ENCODE measurements at places on chromosomes 13 and 19.
A peak's percentile ranks its signal among the peaks of the same experiment; 100 is the strongest.

- no peak for DNase-seq
Measured at GRCh38 chr13:41914552-41914951, 46.4 kb downstream of the VWA8 start.

DNA sequence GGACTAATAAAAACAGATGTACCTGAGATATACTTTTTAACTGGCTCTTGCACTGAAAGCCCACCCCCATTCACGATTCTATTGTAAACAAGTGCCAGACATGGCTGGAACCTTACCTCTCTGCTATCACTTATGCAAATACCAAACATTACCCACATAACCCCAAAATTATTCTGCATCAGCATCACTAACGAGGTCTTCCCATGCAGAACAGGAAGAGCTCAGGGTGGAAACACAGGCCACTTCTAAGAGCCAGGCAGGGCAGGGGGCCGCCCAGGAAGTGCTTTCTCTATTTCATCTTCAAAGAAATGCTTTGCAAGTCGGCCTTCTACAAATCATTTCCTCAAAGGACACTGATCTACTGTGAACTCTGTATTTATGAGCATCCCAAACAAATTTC is 7.3 kb downstream of the IRS2 start:
- DNase-seq: no peak

GRCh38 chr13:30314562-30314961 is 7.2 kb upstream of the KATNAL1 start:
- DNase-seq: no peak

DNA sequence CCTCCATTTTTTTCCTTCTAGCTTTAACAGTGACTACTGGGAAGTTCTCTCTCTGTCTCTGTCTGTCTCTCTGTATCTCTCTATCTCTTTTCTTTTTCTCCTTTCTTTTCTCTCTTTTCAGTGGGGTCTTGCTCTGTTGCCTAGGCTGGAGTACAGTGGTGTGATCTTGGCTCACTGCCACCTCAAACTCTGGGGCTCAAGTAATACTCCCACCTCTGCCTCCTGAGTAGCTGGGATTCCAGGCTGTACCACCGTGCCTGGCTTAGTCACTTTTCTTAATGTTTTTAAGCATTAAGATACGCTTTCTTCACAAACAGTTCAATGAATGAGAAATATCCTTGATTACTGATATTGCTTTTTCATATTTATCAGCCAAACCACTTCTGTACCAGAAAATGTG is 13.1 kb downstream of the PCCA start:
- no peak for DNase-seq

GRCh38 chr13:87942205-87942604 is 271.0 kb downstream of the SLITRK5 start:
- no peak for DNase-seq

- no peak for DNase-seq
Measured at GRCh38 chr13:103238441-103238840, 172.2 kb upstream of the SLC10A2 start.

DNA sequence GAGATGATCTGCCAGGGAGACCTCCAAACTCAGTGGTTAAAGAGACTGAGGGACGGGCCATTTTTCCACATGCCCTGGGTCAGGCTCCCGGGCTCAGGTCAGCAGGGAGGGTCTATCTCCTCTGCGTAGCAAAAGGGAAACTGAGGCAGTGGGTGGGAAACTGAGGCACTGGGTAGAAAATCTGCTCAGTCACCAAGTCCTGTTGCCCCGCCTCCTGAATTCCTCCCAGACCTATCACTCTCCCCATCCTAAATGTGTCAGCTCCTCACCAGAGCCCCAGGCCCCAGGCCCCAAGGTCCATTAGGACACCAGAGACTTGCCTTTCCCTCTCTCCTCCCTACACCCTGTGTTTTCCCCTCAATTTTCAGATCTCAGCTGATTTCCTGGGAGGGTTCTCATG is 2.4 kb downstream of the CD320 start:
- DNase-seq: no peak

DNA sequence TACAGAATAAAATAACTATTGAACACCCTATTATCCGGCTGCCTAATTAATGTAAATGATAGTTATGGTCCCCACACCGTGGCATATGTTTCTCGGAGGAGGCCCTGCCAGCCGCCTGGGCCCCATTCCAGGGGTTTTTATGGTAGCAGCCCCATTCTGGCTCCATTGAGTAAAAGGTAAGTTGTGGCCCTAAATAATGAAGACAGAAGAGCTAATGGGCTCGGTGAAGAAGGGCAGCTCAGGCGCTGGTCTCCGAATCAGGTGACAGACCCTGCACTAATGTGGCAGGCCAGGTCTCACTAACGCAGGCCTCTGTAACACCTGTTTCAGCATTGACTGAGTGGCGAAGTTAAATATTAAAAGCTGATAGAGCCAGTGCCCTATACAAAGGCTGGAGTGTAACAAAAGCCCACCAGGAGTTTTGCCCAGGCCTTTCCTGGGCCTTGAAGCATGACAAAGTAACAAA is 19.1 kb downstream of the POP4 start:
- DNase-seq: no peak

GRCh38 chr19:30609656-30610270 is 237.6 kb downstream of the ZNF536 start:
- no peak for DNase-seq

DNA sequence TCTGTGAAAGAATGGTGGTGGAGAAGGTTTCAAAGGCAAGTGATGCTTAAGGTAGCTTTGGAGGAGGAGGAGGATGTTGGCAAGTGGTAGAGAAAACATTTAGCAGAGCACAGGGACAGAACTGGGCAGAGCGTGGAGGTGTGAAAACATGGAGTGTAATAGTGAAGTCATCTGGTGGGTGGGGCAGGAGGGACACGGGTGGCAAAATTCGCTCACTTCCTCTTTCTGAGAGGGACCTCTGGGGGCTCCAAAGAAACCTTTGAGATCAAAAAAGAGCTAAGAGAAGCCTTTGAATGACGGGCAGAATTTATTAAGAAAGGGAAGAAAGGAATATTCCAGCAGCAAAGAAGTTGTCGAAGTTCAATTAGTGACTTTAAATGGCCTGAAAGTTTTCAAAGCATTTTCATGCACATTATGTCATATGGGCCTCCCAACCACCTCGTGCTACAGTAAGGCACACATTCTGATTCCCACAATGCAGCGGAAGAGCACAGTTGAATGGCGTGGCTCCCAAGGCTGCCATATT is 82.8 kb downstream of the STARD13 start:
- no peak for DNase-seq

DNA sequence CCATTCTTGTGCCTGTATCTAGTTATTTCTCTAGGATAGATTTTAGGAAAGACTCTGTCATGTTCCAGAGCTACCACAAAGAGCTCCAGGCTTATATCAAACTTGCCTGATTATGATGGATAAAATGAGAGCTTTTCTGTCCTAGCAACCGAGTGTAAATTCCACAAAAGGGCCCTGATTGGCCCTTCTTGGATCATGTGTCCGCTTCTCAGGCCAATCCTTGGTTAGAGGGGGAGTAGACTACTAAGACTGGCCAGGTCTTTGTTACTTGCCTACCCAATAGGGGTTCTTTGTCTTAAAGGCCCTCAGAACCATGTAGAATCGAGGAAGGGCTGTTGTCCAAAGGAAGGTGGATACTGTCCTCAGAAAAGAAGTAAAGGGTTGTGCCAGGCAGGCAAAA is 2.4 kb downstream of the DHX34 start:
- DNase-seq: no peak

GRCh38 chr13:33611121-33611805 is 206.7 kb upstream of the RFC3 start:
- DNase-seq: peak; percentile 70

DNA sequence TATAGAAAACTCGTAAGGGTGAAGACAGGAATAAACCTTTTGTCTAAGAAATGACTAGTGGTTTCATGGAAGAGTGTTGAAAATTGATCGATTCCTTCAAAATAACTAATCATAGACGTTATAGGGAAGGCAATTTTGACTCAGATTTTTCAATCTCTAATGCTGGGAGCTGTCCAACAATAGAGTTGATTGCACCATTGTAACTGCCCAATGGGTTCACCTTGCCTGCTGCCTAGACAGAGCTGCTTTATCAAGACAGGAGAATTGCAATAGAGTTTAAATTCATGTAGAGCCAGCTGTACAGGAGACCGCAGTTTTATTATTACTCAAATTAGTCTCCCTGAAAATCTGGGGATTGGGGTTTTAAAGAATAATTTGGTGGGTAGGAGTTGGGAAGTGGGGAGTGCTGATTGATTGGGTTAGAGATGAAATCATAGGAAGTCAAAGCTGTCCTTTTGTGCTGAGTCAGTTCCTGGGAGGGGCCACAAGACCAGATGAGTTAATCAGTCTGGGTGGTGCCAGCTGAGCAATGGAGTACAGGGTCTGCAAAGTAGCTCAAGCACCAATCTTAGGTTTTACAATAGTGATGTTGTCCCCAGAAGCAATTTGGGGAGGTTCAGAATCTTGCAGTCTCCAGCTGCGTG is 16.8 kb upstream of the ADGRE2 start:
- DNase-seq: no peak

DNA sequence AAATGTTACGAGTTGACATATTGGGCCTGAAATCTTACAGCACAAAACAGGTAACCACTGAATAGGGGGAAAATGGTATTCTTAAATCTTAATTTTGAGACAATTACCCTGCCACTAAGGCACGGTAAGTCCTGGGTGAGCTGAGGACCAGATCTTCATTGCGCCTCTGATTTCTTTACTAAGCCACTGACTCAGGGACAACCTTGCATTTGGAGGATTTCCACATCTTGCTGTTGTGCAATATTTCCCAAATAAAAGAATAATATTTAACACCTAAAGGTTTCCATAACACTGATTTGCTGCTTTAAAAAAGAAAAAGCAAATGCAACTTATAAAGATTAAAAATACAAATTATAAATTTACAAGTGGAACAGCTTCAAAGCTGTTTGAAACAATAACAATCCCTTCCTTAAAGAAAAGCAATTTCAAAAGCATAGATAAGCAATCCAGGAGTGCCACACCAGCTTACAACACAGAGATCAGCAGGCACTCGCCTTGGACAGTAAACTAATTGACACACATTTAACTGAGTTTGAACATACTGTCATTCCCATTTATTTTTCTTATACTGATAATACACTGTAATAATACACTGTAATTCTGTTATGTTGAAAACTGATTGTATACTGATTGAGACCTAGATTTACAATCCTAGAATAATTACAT is 79.6 kb upstream of the DOCK9 start:
- no peak for DNase-seq

- DNase-seq: no peak
Measured at GRCh38 chr13:67235265-67235664, 5.1 kb upstream of the PCDH9 start.

GRCh38 chr19:8196271-8196927 is 12.8 kb upstream of the CERS4 start:
- DNase-seq: no peak

DNA sequence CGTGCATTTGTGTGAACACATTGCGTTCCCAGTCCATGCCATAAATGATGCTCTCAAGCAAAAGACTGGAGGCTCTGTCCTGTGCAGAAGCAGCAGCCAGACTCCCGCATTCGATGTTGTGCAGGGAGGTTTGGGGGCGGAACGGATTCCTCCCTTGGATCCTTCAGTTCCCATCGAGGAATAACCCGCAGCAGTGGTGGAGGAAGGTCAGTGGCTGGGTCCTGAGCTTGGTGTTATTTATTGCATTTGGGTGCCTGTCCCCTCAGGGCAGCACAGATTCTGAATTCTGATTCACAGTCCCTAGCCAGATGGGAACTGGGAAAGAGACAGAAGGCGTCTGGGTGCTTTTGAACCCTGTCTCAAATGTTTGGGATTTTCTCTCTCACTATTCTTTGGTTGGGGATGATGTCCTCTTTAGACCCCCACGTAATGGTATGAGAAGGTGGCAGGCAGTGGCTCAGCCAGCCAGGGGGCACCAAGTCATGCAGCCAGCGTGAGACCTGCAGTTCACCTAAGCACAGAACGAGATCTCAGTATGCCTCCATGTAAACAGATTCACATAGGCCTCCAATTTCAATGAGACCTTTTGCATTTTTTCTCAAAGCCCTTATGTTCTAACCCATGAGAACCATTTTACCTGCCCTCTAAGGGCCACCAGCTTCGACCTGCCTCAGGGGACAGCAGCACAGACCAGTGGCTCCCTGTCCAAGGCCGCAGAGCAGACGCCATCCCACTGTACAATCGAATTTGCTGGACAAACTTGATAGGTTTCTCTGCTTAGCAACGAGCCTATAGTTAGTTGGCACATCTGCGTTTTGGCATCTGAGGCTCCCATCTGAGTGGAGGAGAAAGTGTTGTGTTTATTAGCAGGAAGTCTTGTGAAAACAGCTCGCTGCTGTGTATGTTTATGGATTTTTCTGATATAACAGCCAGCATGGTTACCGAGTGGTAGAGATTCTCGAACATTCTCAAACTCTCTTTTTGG is 17.8 kb downstream of the KCTD15 start:
- DNase-seq: no peak

- no peak for DNase-seq
Measured at GRCh38 chr13:20340136-20340758, 108.1 kb upstream of the GJB6 start.

- DNase-seq: no peak
Measured at GRCh38 chr13:102395174-102395573, 6.7 kb downstream of the FGF14 start.

DNA sequence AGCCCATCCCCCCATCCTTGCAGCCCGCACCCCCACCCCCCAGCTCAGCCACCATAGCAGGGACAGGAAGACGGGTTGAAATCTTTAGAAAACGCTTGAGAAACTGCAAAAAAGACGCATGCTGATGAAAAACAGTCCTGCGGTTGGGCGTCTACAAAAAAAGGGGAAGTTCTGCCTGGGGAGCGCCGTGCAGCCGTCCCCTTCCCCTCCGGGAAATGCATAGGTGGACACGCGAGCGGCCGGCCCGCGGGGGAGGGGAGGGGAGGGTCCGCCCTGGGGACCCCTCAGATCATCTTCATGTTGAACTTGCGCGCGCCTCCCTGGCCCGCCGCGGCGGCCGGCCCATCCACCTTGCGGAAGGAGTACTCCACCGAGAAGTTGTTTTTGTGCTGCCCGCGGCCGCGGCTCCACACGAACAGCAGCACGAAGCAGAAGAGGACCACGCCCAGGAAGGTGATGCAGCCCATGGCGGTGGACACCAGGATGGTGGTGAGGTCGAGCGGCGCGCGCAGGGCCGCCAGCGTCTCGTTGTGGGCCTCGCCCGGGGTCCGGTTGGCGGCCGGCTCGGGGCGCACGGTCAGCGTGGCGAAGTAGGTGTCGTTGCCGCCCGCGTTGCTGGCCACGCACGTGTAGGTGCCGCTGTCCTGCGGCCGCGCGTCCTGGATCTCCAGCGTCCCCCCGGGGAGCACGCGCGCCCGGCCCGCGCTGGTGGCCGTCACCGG is 7.9 kb upstream of the PEAK3 start:
- no peak for DNase-seq

All from heart right ventricle (tissue), 16 donors.